T-helper 2 cell (primary cell): ENCODE measurements at places on chromosomes 6 and 20.

GRCh38 chr6:136059308-136059707, 190.8 kb downstream of the MTFR2 start:
- no peak for DNase-seq

GRCh38 chr20:50136822-50137599, 16.5 kb downstream of the PEDS1 start:
- DNase-seq, result no peak

GRCh38 chr6:13667655-13668054, 44.0 kb downstream of the RANBP9 start:
- DNase-seq, result no peak

DNA sequence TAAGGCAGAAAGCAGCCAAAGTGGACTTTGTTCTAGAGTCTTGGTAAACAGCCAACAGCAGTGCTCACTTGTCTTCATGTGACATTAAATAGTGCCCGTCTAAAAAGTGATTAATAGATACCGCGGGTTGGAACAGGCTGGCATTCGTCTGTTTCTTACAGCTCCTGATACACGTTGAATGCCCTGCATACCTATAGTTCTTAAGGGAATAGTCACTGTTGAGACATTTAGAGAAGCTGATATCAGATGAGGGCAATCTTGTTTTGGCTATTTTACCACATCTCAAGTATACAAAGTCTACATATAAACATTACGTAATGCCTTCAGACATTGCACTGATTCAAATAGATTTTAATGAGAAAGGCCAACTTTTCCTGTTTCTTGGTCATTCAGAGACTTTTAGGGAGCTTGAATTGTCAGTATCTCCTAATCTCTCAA, 374.9 kb upstream of the FLRT3 start:
- DNase-seq, result no peak

- DNase-seq, result no peak
Measured at GRCh38 chr6:134351615-134352474, 33.9 kb upstream of the SGK1 start.

- DNase-seq, result no peak
Measured at GRCh38 chr20:4833074-4833728, 111.5 kb downstream of the PRND start.

DNA sequence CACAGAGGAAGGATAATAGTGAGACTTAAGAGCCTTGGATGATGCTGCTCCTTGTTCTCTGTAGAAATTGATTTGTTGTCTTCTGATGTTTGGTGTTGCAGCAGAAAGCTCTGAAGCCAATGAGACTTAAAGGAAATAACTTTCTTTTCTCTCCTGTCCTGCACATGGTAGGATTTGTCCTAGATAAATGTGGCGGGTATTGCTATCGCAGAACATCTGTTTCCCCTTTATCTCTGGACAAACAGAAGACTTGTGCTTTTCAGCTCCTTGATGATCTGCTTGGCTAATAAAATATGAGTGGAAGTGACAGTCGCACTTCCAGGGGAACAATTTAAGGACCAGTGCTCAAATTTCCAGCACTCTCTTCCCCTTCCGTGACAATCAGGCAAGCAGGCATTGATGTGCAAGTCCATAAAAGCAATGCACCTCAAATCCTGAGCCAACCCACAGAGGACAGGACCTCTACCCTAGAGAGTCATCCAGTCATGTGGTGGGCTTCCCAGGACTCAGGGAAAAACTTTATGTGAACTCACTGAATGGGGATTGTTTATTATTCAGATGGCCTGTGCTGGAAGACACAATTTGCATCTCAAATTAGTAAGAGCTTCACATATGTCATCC, 9.9 kb upstream of the NCR2 start:
- no peak for DNase-seq

DNA sequence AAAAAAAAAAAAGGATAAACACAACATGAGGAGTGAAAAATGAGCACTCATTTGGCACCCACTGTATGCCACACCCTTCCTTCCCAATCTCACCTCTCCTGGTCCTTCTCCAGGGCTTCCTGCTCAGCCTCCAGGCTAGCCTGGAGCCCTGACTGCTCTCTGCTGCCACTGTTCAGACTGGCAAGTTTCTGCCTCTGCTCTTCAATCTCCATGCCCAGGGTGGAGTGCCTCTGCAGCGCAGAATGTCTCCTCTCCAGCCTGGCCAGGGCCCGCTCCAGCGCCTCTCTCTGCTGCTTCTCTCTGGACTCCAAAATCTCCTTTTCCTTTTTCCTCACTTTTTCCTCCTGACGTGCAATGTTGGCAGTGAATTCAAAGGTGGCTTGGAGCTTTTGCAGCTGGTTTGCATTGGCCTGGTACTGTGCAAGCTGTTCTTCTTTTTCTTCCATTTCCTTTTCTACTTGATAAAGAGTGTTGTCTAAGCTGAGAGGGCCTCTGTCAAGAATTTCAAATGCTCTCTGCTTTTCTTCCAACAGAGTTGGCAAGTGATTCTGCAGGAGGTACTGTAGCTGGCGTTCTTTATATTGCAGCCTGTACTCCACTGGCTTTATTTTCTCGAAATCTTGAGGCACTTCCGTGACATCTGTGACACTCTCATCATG, 194.4 kb downstream of the KIF16B start:
- DNase-seq, result no peak

DNA sequence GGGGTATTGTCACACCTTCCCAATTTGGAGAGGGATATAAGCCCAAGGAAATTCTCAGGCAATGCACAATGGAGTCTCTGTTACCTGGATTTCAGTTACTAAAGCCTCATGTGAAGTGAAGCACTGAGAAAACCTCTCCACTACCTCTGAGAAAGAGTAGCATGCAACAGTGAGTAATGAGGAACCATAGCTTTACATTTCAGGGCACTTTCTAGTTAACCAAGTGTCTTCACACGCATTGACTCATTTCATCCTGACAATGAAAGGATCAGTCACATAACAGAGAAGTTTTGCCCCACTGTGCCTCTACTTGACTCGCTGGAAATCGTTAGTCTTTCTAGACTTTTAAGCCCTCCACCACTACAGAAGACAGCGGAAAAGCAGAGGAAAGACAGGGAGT, 86.2 kb upstream of the ARID1B start:
- no peak for DNase-seq

DNA sequence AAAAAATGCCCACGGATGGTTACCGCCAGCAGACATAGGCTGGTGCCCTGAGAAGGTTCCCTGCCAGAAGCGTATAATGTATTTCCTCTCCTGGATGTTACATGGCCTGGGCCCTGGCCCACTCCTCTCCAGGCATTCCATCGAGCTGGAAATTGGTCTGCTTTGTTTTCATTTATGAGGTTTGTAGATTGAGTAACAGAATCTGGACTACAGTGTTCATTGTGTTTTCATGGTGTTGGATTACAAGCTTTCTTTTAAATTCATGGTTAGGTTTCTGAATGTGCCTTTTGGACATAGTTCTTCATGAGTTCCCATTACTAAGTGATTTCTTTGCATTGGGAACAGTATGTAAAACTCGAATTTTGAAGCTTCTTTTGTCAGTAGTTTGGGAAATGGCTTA, 6.4 kb downstream of the TIAM2 start:
- no peak for DNase-seq

- no peak for DNase-seq
Measured at GRCh38 chr6:145147559-145147958, 587.8 kb downstream of the EPM2A start.

DNA sequence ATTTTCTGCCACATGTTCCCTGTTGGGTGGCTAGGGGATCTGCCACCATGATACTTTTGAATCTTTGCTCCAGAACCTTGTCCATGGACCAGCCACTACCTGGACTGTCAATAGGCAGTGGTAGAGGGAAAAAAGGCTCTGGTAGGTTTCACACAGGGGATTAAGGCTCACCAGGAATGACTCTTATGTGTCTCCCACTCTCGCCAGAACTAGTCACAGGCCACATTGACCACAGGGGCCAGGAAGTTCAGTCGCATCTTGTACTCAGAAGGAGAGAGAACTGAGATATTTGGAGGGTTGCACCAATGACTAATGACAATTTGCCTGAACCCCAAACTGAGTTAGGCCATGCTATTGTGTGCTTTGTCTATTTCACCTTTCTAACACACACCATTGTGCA, 23.6 kb upstream of the APCDD1L start:
- no peak for DNase-seq

DNA sequence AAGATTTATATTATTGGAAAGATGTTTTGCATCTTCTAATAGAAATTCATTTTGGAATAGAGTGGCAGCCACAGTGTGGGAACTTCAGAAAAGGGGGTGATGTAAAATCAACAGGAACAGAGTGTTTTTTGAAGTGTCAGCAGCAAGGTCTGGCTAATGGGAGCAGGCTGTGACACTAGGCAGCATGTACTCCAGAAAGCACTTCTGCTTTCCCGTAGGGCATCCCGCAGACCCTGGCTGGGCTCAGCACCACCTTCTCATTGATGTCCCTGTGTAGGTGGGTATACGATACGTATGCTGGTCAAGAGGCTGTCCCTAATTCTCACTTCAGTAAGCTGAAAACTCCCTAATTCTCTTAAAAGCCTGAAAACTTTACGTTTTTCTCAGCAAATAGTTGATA, 74.7 kb downstream of the EYA4 start:
- no peak for DNase-seq
